ENCODE measurements at places on chromosomes 11 and 22.

GRCh38 chr22:21984793-21985192 lies 2.2 kb upstream of the TOP3B start:
- DNase-seq, result no peak

DNA sequence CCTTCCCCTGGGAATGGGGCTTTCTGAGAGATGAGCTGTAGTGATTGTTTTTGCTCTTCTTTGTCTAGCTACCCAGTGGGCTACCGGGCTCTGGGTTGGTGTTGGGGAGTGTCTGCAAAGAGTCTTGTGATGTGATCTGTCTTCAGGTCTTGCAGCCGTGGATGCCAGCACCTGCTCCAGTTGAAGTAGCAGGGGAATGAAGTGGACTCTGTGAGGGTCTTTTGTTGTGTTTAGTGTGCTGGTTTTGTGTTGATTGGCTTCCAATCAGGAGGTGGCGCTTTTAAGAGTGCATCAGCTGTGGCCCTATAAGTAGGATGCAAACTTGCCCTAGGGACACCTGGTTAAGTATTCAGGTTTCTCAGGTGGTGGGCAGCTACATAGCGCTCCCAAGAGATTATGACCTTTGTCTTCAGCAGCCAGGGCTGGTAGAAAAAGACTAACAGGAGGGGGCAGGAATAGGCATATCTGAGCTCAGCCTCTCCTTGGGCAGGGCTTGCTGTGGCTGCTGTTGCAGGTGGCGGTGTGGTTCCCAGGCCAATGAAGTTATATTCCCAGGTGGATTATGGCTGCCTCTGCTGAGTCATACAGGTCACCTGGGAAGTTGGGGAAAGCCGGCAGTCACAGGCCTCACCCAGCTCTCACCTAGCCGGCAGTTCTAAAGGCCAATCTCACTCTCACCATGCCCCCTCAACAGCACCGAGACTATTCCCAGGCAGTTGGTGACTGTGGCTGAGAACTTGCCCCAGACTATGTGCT lies 315.7 kb upstream of the C11orf87 start:
- DNase-seq, result no peak

GRCh38 chr11:1467270-1467669 lies 19.3 kb downstream of the MOB2 start:
- no peak for DNase-seq

GRCh38 chr22:38416621-38417251 lies 38.3 kb downstream of the KCNJ4 start:
- DNase-seq, result no peak

- DNase-seq, result no peak
These were observed 47.5 kb downstream of the CDKN1C start for GRCh38 chr11:2838091-2838490.

DNA sequence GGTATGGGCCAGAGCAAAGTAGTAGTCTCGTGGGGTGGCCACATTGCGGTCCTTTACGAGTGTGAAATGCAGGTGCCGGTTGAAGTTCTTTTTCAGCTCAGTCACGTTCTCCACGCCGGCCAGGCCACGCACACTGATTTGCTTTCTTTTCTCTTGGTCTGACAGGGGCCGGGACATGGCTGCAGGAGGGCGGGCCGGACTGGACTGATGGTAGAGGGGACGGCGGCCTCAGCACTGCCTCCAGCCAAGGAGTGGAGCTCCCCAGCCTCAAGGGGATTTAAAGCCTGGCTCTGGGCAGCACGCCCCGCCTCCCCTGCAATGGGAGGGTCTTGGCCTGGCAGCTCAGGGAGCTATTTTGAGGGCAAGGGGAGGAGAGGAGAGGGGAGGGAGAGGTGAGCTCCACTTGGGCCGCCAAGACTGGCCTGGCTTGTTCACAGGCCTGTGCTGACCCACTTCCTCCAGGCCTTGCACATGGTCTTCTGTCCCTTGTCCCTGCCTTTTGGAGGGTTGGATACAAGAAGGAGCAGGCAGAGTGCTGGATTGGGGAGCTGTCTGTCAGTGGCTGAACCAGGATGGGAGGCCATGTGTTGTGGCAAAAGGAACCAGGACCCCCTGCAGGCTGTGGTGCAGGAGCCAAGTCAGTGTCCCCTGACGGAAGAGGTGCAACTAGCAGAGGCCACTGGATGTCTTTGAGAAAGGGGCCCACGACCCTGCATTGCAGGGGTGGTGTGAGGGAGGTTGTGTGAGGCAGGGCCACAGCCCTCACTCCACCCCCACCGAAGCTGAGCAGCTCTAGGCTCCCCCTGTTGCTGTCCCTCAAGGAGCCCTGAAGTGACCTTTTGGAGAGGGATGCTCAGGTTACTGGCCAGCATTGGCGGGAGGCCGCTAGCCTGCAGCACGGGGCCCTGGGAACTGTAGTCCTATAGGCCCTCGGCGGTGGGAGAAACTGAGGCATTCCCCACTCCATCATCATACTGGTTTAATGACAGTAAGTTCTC lies at the start of gene PYGM:
PYGM (minus strand) TSS at position 253 of the 998 bp plus-strand sequence; CDS start at position 177, 76 bp downstream.
- DNase-seq, result no peak

DNA sequence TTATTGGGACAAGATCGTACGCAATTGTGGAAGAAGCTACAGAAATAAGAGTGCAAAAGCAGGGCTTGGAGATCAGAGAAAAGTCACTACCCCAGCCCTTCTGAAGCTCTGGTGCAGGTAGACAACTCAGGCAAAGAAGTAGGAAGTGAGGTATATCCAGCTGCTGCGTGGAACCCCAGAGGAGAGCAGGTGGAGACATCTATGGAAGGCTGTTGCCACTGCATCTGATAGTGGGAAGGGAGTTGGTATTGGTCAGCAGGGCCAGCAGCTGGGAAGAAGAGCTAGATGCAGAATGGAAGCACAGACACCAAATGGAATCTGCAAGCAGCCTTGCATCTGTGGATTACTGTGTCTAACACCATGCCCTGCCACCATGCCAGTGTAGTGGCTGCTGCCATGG lies 165.1 kb downstream of the WNT11 start:
- no peak for DNase-seq

GRCh38 chr11:108253176-108253575 lies 30.3 kb downstream of the ATM start:
- no peak for DNase-seq

- no peak for DNase-seq
These were observed 8.7 kb upstream of the PEX26 start for GRCh38 chr22:18069041-18069440.

DNA sequence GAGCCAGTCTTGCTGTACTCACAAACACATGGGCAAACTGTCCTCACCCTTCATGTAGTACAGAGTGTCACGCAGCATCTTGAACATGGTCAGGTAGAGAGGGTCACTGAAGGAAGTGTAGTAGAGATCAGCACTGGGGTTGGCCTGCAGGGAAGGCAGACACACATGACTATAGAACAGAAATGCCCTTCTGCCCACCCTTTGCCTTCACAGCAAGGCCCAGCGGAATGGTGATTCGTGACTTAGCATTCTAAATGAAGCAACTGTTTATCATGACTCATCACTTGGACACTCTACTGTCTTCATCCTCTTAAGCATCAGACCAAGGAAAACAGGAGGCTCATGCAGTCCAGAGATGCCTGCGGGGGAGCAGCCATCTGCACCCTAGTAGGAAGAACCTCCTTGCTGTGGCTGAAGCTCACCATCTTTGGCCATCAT lies 33.4 kb downstream of the SERPIND1 start:
- DNase-seq, result peak; percentile 90

GRCh38 chr11:121291896-121292494 lies 576 bp upstream of the SC5D start:
- DNase-seq, result no peak

DNA sequence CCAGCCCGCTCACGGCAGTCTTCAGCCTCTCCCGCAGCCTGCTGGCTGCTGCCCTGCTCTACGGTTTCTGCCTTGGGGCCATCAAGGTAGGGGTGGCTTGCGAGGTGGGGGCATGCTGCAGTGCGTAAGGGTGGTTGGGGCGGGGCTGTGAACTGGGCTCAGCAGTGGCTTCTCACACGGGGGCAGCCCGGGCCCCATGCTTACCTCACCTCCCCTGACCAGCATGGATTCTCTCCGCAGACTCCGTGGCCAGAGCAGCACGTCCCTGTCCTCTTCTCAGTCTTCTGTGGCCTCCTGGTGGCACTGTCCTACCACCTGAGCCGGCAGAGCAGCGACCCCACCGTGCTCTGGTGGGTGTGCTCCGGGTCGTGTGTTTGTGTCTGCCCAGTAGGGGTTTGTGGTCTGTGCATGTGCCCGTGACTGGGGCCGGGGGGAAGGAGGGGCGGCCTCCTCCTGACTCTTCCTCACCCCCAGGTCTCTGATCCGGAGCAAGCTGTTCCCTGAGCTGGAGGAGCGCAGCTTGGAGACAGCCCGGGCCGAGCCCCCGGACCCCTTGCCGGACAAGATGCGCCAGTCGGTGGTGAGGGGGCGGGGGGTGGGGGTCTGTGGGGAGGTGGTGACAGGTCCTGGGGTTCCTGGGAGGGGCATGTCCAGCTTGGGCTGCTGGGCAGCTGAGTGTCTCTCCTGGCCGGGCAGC lies 9.5 kb downstream of the PCNX3 start:
- DNase-seq, result no peak

- no peak for DNase-seq
These were observed 38.3 kb upstream of the CXCR5 start for GRCh38 chr11:118845369-118845768.

DNA sequence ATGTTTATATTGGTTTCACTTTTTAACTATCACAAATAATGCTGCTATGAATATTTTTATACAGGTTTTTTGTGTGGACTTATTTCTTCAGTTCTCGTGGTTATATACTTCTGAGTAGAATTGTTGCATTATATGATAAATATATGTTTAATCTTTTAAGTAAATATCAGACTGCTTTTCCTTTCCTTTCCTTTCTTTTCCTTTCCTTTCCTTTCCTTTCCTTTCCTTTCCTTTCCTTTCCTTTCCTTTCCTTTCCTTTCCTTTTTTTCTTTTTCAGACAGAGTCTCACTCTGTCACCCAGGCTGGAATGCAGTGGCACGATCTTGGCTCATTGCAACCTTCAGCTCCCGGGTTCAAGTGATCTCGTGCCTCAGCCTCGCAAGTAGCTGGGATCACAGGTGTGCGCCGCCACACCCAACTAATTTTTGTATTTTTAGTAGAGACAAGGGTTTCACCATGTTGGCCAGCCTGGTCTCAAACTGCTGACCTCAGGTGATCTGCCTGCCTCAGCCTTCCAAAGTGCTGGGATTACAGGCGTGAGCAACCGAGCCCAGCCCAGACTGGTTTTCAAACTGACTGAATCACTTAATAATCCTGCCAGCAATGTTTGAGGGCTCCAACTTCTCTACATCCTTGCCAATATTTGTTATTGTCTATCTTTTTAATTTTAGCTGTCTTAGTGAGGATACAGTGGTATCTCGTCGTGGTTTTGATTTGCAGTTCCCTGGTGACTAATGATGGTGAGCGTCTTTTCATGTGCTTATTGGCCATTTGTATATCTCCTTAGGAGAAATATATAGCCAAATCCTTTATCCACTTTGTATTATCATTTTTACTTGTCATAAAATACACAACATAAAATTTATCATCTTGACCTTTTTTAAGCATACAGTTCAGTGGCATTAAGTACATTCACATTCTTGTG lies 21.9 kb downstream of the HTR3B start:
- no peak for DNase-seq

- DNase-seq, result no peak
These were observed 80.6 kb downstream of the PPP6R3 start for GRCh38 chr11:68541116-68541515.

- DNase-seq, result no peak
These were observed 10.7 kb upstream of the SERPING1 start for GRCh38 chr11:57586711-57587245.

DNA sequence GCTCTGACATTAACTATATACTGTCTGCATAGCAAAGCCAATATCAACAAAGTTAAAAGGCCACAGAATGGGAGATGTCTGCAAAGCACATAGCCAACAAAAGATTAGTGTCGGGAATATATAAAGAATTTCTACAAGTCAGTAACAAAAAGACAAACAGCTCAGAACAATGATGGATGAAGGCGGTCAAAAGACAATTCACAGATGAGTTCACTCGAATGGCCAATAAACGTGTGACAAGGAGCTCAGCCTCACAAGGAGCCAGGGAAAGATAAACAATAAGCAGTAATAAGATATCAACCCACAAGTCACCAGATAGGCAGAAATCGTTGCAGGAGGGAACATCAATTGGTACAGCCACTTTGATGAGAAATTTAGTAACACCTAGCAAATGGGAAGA lies 106.0 kb upstream of the ISX start:
- no peak for DNase-seq

- no peak for DNase-seq
These were observed 68.6 kb downstream of the KCNQ1 start for GRCh38 chr11:2513441-2513840.

All from GM04504 (cell line).